ENCODE measurements at places on chromosomes 3 and 15.

- no peak for DNase-seq
Observed at GRCh38 chr3:117586161-117586560, 876.6 kb downstream of the TUSC7 start.

- DNase-seq, result no peak
Observed at GRCh38 chr3:133955892-133956291, 60.2 kb upstream of the RAB6B start.

GRCh38 chr3:43497422-43497821 is 124.4 kb downstream of the ANO10 start:
- no peak for DNase-seq

- DNase-seq, result no peak
Observed at GRCh38 chr3:17982211-17982880, 239.9 kb upstream of the TBC1D5 start.

- no peak for DNase-seq
Observed at GRCh38 chr3:77028005-77028404, 11.9 kb upstream of the ROBO2 start.

GRCh38 chr3:42263354-42264346 is 2.3 kb downstream of the CCK start:
- DNase-seq, result no peak

GRCh38 chr3:167520266-167521005 is 46.6 kb upstream of the SERPINI2 start:
- DNase-seq, result no peak

- no peak for DNase-seq
Observed at GRCh38 chr3:13612829-13613228, 63.9 kb downstream of the FBLN2 start.

GRCh38 chr3:155064920-155065319 is 15.2 kb upstream of the MME start:
- no peak for DNase-seq

DNA sequence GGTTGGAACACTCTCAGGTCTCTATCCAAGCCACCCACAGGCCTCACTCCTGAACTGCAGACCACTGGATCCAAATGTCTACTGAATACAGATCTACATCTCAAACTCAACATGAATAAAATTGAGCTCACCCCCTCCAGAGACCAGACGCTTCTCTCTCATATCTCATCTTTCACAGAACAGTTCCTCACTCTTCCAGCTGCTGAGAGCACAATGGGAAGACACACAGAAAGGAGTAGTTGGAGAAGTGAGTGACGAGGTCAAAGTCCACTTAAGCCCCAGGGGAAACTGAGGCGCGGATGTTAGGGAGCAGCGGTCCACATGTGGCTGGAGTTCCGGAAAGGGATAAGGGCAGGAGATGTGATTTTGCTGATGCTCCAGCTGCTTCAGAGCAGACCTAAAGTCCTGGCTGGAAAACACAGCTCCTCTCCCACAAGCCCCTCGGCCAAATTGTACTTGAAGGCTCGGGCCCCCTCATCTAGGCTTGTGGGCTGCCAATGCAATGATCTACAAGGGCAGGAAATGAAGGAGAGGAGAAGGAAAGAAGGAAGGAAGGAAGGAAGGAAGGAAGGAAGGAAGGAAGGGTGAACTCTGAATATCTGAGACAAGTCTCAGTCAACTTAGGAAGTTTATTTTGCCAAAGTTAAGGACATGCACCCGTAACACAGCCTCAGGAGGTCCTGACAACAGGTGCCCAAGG is 211.2 kb upstream of the TLE3 start:
- DNase-seq, result no peak

DNA sequence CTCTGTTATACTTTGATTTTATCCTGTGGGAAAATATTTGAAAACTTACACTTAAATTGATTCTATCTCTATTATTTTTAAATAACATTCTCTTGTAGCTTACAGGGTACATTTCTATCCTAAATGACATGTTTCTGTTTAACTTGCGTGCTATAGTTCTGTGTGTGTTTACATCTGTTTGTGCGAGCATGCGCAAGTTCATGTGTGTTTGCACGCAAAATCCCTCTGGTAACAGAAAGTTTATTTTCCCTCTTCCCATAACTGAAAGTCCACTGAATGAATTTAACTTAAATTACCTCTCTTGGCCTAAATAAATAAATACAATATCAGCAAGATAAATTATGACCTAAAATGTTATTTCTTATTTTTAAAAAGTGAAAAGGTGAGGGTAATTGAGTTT is 117.3 kb upstream of the NEO1 start:
- DNase-seq, result no peak

- no peak for DNase-seq
Observed at GRCh38 chr3:69961706-69962439, 37.7 kb upstream of the SAMMSON start.

GRCh38 chr3:127959041-127959440 is 44.0 kb downstream of the KBTBD12 start:
- DNase-seq, result no peak

GRCh38 chr3:9782770-9783169 is 9.5 kb downstream of the TADA3 start:
- no peak for DNase-seq

DNA sequence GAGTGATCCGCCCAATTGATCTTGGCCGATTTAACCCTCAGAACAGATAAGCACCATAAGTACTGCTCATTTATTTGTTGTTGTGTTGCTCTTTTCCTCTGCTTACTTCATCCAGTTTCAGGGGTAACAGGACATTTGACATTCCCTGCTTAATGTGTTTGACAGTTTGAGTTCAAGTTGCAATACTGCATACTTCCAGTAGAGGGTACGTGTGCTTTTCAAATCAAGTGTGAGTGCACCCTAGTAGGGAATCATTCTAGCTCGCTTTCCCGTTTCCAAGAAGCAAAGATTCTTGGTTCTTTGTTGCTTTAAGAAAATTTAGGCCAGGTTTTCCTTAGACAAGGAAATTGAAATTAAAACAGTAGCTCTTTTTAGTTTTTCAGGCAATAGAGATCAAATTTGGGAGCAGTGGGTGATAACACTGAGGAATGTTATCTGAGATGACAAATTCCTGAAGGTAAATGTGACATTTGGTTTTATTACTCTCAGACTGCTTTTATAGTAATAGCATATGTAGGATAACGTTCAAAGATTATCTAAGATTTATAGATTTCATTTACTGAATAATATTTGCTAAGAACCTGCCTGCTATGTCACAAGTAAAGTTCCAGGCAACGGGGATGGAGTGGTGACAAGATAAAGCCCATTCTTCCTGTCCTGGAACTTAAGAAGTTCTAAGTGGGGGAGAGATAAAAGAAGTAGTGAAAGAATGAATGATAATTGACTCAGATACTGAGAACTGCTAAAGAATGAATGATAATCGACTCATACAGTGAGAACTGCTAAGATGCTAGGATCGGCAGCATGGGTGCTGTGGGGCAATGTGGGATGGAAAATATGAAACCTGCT is 73.3 kb downstream of the SYNPR start:
- DNase-seq, result peak; percentile 36

DNA sequence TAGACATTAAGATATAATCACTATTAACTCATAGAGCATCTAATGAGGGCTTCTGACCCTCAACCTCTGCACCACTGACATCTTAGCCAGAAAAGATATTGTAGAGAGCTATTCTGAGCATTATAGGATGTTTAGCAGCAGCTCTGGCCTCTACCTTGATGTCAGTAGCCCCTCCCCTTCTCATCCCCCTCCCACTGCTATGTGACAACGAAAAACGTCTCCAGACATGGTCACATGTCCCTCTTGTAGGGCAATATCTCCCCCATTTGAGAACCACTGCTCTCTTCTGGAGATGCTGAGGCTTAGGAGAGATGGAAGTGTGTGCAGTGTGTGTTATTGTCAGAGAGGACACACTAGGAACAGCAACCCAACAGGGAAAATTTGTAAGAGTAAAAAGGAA is 242.3 kb downstream of the FEZF2 start:
- DNase-seq, result no peak

GRCh38 chr15:65887565-65887964 is 18.3 kb downstream of the RAB11A start:
- no peak for DNase-seq

GRCh38 chr3:20326541-20326940 is 140.5 kb upstream of the SGO1 start:
- DNase-seq, result no peak

DNA sequence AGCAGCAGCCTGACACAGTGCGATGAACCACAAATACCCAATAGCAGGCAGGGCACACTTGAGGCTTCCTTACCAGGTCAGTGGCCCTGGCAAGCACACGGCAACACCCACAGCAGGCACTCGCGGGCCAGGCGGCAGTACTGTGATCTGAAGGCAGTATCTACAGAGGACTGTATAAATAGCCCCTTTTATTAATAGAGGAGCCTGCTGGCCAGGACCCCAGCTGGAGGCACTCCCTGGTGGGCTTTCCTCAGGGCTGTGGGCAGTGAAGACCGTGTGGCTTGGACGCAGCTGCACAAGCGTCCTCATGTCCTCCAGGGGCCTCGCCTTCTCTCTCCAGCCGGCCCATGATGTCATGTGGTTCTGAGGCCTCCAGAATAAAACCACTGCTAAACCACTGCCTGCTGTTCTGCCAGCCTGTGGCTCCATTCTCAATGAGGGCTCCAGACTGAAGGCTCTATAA is 44.1 kb downstream of the LRIG1 start:
- DNase-seq, result no peak

Data from HTR-8/SVneo (cell line).